ENCODE measurements at places on chromosomes 6 and 20.

DNA sequence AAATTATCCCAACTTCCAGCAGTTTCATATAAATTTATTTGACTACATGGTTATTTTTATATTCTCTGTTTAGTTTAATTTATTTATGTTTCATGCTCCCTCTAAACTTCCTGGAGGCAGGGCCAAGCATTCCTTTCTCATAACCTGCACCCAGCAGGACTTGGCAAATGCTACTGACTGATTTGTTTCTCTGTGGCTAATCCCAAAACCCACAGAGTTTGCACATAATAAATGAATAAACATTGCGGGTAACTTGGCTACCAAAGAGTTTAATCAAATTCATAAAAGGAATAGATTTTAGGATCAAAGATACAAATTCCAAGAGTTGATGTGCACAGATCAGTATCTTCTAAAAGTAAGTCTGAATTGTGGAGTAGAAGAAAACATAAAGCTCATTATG, 239.5 kb downstream of the SLC35F1 start:
- no peak for DNase-seq

DNA sequence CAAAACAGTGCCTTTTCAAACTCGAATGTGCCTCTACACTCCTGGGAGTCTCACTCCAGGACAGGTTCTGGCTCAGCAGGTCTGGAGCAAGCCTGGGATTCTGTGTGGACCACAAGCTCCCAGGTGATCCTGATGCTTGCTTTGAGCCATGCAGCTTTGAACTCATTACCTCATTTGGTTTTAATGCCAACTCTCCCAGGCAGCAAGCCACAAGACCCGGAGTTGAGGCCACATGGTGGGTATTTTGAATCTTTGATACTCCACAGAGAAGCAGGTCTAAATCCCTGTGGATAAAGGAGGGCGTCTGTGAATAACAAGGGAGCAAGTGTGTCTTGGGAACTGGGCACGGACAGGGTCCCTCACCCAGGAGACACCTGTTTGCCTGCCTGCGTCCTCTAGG, 205.4 kb upstream of the CST7 start:
- DNase-seq: no peak

- no peak for DNase-seq
Observed at GRCh38 chr20:62227977-62228958, 8.2 kb upstream of the HRH3 start.

GRCh38 chr6:152462716-152463115, 174.4 kb downstream of the SYNE1 start:
- DNase-seq: no peak
